ENCODE measurements at places on chromosomes 7 and 10. TPM values are rescaled to one million over a fixed set of nuclear protein-coding genes. Genes with fewer than 3 reads are reported as not detected.
A peak's percentile ranks its signal among the peaks of the same experiment; 100 is the strongest.

ZNF425 gene
- total RNA-seq = 2.8 TPM

STAG3 gene
- 121 TPM for total RNA-seq

CPVL gene
- not detected for total RNA-seq

COL1A2 gene
- 0.31 TPM for total RNA-seq

TRIL gene
- total RNA-seq = not detected

KCND2 gene
- not detected for total RNA-seq

DNA sequence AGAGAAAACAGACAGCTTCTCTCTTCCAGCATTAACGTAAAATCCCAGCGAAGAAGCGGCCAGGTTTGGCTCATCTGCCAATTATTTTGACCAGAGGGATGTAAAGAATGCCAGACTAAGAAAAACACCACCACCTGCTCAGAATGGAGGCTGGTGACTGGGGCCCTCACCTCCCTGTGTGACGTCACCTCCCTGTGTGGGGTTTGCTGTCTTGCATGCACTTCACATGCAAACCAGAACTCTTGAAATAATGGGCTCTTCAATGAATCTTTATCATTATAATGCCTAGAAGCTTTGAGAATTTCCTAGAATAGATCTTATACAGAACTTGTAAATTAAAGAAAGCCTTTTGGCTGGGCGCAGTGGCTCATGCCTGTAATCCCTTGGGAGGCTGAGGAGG, 101.8 kb upstream of the WAC start:
- DNase-seq = no peak
- H3K27ac ChIP-seq = no peak overlapping the region
- H3K4me1 ChIP-seq = peaks cover 8% of the 10 kb centered on the region
- no peaks in the 10 kb centered on the region for H3K36me3 ChIP-seq

DNA sequence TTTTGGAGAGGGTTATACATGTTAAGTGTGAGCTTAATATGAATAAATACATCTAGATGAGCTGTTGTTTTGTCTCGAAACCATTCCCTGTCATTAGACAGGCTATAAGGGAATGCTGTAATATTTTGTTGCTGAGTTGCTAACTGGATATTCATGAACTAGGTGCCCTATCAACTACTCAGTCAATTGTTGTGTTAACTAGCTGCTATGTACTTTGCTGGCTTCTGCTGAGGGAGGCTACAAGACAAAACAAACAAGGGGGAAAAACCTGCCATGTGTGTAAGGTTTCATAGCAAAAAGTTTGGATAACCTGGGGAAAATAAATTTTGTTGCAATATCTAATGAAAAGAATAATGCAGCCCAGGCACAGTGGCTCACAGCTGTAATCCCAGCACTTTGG, 110.4 kb downstream of the CSTF2T start:
- no peak for DNase-seq
- H3K36me3 ChIP-seq = no peaks in the 10 kb centered on the region
- H3K27ac ChIP-seq = no peak overlapping the region
- H3K27me3 ChIP-seq = no peaks in the 10 kb centered on the region
- no peaks in the 10 kb centered on the region for H3K4me1 ChIP-seq

GRCh38 chr7:94055963-94056362, 51.8 kb upstream of the BET1 start:
- no peak overlapping the region for H3K27ac ChIP-seq
- H3K27me3 ChIP-seq = peaks cover 19% of the 10 kb centered on the region
- peaks cover 1% of the 10 kb centered on the region for H3K36me3 ChIP-seq
- DNase-seq = no peak
- no peak overlapping the region for H3K4me3 ChIP-seq

GRCh38 chr7:74441801-74442200, 11.9 kb upstream of the GTF2IRD1 start:
- H3K27me3 ChIP-seq = no peaks in the 10 kb centered on the region
- peaks cover 5% of the 10 kb centered on the region for H3K36me3 ChIP-seq
- DNase-seq = no peak
- H3K4me1 ChIP-seq = no peaks in the 10 kb centered on the region

GRCh38 chr7:106485919-106486318, 175.0 kb downstream of the CCDC71L start:
- no peak overlapping the region for H3K4me3 ChIP-seq
- H3K36me3 ChIP-seq = peaks cover 8% of the 10 kb centered on the region
- peaks cover 39% of the 10 kb centered on the region for H3K27me3 ChIP-seq
- H3K4me1 ChIP-seq = peaks cover 65% of the 10 kb centered on the region

DNA sequence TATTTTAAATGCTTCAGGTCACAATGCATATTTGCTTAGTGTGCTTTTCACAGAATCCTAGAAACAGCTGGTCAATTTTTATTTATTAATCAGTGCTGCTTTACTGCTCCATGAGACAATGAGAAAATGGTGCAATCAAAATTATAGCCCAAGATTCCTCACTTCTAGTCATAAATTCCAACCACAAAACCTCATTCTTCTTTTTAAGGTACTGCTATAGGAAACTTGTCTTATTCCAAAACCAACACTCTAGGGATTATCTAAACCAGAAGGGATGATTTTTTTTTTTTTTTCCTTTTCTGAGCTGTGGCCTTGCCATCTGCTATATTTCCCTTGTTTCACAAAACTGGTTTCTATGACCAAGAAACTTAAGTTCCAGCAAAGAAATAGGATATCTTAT, 64.0 kb upstream of the SEMA3A start:
- H3K27ac ChIP-seq = no peak overlapping the region
- H3K4me3 ChIP-seq = no peak overlapping the region
- DNase-seq = no peak
- no peaks in the 10 kb centered on the region for H3K4me1 ChIP-seq
- H3K36me3 ChIP-seq = no peaks in the 10 kb centered on the region

GRCh38 chr10:101301111-101301731, 52.7 kb upstream of the BTRC start:
- no peak overlapping the region for H3K27ac ChIP-seq
- H3K4me1 ChIP-seq = peaks cover 5% of the 10 kb centered on the region
- peak; percentile 61 for DNase-seq
- H3K36me3 ChIP-seq = no peaks in the 10 kb centered on the region
- H3K4me3 ChIP-seq = no peak overlapping the region

GRCh38 chr10:14063531-14064285, 267.0 kb downstream of the FRMD4A start:
- H3K4me1 ChIP-seq = no peaks in the 10 kb centered on the region
- no peak overlapping the region for H3K4me3 ChIP-seq
- H3K27ac ChIP-seq = no peak overlapping the region
- peaks cover 2% of the 10 kb centered on the region for H3K36me3 ChIP-seq
- DNase-seq = no peak
- H3K27me3 ChIP-seq = peaks cover 5% of the 10 kb centered on the region

DNA sequence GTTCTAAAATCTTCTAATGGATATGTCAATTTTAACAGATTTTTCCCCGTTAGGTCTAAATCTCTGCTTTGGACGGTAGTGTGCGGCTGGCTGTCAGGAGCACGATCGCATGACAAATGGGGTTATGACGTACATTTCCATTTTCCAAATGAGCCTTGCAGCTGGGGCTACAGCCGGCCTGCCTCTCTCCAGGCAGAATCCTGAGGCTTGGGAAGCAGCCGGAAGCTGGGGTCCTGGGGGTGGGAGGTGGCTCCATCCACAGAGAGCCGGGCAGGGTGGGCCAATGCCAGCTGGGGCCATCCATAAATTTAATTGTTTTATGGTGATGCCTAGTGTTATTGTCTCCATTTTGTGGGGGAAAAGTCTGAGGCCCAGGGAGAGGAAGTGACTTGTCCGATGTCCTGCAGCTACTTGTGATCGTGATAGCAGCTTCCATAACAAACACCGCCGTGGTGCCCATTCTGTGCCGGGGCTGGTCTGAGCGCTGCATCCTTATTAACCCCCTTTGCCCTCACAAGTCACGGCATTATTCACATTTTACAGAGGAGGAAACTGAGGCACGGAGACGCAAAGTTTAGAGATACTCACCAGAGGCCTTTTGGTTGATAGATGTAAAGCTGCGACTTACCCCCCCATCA, 53.0 kb upstream of the EBF3 start:
- DNase-seq = no peak
- peaks cover 3% of the 10 kb centered on the region for H3K27me3 ChIP-seq
- no peaks in the 10 kb centered on the region for H3K4me1 ChIP-seq
- H3K27ac ChIP-seq = no peak overlapping the region

DNA sequence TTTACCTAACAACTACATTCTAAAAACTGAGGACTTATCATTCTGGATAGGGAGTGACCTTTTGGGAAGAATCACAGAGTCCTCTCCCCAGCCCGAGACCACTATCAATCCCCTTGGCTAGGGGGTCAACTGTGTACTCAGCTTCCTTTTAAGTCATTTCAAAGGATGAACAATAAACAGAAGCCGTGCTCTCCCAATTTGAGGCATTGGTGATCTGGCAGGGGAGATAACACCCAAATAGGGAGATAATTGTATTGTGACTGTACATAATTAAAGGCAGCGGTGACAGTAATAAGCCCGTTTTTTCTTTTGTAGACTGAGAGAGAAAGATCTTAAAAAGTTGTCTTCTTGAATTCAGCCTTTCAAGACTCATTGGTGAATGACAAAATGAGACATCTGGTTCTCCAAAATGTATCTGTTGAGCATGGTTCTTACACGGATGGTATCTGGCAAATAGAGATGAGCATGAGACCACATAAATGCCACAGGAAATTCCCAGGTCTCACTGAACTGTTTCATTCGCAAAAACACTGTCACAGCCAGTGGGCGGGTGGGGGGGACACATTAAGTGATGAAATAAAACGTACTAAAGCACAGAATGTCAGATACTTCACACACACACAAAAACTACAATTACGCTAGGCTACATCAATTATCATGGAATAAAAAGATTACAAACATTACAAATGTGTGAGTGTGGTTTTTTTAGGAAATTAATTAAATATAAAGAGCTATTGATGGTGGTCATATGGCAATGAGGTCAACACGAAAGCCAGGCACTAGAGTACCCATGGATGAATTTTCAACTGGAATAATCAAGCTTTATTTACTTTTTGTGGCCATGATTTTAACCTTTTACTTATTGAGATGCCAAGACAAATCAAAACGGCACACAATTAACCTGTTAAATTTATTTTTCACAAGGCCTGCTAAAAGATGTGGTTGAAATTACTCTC, 108.4 kb downstream of the HIPK2 start:
- H3K4me1 ChIP-seq = peaks cover 52% of the 10 kb centered on the region
- peak overlapping the region; percentile 6 for H3K27ac ChIP-seq
- no peak for DNase-seq

- H3K4me3 ChIP-seq = no peak overlapping the region
- no peak for DNase-seq
- H3K27me3 ChIP-seq = no peaks in the 10 kb centered on the region
These were observed 214.3 kb downstream of the NRG3 start for GRCh38 chr10:82089327-82089726.

- no peaks in the 10 kb centered on the region for H3K27me3 ChIP-seq
- DNase-seq = peak; percentile 71
- peaks cover 98% of the 10 kb centered on the region for H3K4me1 ChIP-seq
- peaks cover 5% of the 10 kb centered on the region for H3K36me3 ChIP-seq
- peak overlapping the region; percentile 55 for H3K27ac ChIP-seq
- peak overlapping the region; percentile 73 for H3K4me3 ChIP-seq
These were observed 81.7 kb downstream of the RNF216 start for GRCh38 chr7:5699467-5700384.

DNA sequence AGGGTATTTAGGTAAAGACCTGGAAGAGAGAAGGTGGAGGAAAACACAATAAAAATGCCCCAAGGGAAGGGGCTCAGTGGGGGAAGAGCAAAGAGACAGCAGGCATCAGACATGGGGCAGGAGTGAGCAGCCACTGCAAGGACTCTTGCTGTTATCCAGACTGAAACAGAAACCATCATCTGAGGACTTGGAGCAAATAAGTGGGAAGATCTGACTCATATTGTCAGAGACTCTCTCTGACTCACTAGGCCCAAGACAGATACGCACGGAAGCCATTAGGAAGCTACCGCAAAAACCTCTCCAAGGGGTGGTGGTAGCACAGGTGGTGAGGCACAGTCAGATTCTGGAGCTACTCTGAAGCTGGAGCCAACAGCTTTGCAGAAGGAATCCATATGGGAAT, 110.7 kb downstream of the RNF32 start:
- peak; percentile 64 for DNase-seq
- peak overlapping the region; percentile 59 for H3K4me3 ChIP-seq
- no peaks in the 10 kb centered on the region for H3K4me1 ChIP-seq
- peaks cover 9% of the 10 kb centered on the region for H3K36me3 ChIP-seq

DNA sequence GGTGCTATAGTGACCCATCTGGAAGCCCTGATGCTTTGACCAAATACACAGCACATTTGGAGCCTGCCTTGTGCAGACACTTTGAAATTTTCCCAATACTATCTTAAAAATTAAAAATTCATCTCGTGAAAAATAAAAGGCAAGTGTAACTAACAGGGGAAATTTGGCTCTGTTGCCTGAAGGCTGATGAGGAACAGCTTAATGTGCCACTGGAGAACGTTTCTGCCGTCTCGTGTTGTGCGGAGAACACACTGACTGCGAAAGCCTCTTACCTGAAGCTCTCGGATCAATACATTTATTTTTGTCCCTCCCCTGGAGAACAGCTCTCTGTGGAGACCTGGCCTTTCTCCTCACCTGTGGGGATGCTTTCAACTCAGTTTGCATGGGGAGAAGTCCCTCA, 77.2 kb upstream of the CHST15 start:
- H3K27ac ChIP-seq = no peak overlapping the region
- H3K36me3 ChIP-seq = no peaks in the 10 kb centered on the region
- H3K27me3 ChIP-seq = no peaks in the 10 kb centered on the region
- peaks cover 4% of the 10 kb centered on the region for H3K4me1 ChIP-seq

DNA sequence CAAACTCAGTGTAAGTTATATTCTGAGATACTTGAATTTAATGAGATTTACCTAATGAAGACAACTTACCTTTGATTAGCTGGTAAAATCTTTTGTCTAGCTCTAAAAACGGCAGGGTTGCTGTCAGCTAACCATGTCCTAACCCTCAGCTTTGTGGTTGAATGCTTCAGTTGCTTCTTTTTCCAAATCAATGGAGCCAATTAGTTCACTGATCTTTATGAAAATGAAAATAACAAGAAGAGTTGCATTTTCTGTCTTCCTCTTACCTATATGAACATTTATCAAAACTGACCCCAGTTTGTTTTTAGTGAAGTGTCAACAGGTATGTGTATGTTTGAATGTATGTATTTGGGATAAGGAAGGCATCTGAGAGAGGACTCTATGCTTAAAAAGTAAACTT, 253.1 kb upstream of the MTPN start:
- no peak overlapping the region for H3K27ac ChIP-seq
- H3K27me3 ChIP-seq = no peaks in the 10 kb centered on the region
- H3K4me3 ChIP-seq = no peak overlapping the region
- H3K36me3 ChIP-seq = peaks cover 8% of the 10 kb centered on the region
- DNase-seq = no peak

- H3K4me3 ChIP-seq = no peak overlapping the region
- DNase-seq = no peak
- H3K27ac ChIP-seq = no peak overlapping the region
- no peaks in the 10 kb centered on the region for H3K4me1 ChIP-seq
- no peaks in the 10 kb centered on the region for H3K36me3 ChIP-seq
These were observed 26.1 kb upstream of the DUSP5 start for GRCh38 chr10:110471566-110472139.

- H3K4me3 ChIP-seq = no peak overlapping the region
- DNase-seq = no peak
- H3K27me3 ChIP-seq = no peaks in the 10 kb centered on the region
- no peaks in the 10 kb centered on the region for H3K4me1 ChIP-seq
These were observed 72.0 kb downstream of the FGFR2 start for GRCh38 chr10:121526135-121526790.
